HCT116 (cell line): ENCODE measurements at places on chromosomes 6 and 20. TPM values are rescaled to one million over a fixed set of nuclear protein-coding genes. Genes with fewer than 3 reads are reported as not detected.

Gene PRPF6
- total RNA-seq, result 74.9 TPM

Gene TMEM244
- total RNA-seq, result not detected

Gene NFKBIE
- 7.6 TPM for total RNA-seq

Gene KCNS1
- total RNA-seq, result not detected

Gene ESR1
- total RNA-seq, result 0.17 TPM

Gene KIF25
- total RNA-seq, result not detected

Gene WDR27
- 60.6 TPM for total RNA-seq

Gene BFSP1
- total RNA-seq, result 8.8 TPM

Gene SLC26A8
- not detected for total RNA-seq

Gene SIRPA
- 15.3 TPM for total RNA-seq

Gene TRIM40
- not detected for total RNA-seq

Gene GUCA1A
- total RNA-seq, result not detected

Gene HLA-DRB1
- 2.7 TPM for total RNA-seq

Gene TP53INP2
- total RNA-seq, result 7.1 TPM

Gene FRK
- total RNA-seq, result 3.7 TPM

Gene ATP9A
- total RNA-seq, result 16.8 TPM

Gene SPAG4
- 6.2 TPM for total RNA-seq

Gene C20orf141
- total RNA-seq, result not detected

Gene CCN6
- total RNA-seq, result not detected

Gene NKAIN2
- not detected for total RNA-seq

Gene TMEM74B
- 25.7 TPM for total RNA-seq

Gene RIPOR3
- 0.22 TPM for total RNA-seq
